ENCODE measurements at places on chromosomes 13 and 19.

GRCh38 chr19:55082020-55082851 is 6.6 kb downstream of the EPS8L1 start:
- DNase-seq, result no peak

GRCh38 chr19:50626011-50626410 is 13.7 kb downstream of the SYT3 start:
- DNase-seq, result no peak

DNA sequence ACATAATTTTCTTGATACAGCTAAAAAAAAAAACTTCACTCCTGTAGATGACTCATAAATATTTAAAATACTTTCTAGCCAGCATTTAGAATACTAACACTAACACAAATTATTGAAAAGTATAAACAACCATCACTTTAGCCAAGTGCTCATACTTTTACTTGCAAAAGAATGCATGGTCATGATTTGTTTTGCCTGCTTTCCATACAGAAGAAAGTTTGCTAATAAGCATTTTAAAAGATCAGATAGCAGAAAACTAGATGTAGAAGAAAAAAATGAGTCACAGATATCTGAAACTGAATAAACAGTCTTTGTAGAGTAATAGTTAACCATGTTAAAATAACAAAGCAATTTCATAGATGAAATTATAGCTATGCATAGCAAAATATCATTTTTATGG is 2280.4 kb upstream of the PCDH20 start:
- no peak for DNase-seq

GRCh38 chr13:100515410-100515800 is 73.2 kb downstream of the GGACT start:
- DNase-seq, result no peak

DNA sequence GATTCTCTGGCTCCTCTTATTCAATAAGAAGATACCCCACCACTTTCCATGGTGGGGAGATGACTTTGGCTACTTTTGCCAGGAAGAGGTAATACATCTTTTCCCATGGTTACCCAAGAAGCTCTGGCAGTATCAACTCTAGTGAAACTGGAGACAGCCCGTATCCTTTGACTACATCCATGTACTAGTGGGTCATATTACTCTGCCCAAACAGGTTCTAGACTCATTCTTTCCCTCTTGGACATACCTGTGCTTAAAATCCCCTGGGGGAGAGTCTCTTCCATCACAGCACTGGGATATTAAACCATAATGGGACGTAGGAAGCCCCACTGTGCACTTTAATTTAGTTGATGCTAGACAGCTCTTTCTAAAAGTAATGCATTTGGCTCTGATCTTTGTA is 144.7 kb upstream of the KLF12 start:
- no peak for DNase-seq

DNA sequence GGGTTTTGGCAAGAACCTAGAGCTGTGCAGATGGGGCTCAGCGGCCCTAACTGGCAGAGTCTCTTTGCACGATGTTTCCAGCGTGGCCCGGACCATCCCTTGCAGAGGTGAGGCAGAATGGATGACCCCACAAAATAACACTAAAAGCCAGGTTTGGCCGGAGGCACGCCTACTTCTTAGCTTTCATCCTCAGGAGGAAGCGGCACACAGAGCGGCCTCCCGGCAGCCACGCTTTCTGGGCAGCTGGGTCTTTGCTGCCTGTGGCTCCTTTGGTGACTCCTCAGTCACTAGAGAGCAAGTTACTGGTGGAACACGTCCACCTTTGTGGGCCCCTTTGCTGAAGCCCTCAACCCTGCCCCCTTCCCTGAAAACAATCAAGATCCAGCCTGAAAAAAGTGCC is 25.2 kb downstream of the TEX29 start:
- DNase-seq, result no peak

GRCh38 chr13:31035185-31035965 is 102.9 kb downstream of the TEX26 start:
- no peak for DNase-seq

DNA sequence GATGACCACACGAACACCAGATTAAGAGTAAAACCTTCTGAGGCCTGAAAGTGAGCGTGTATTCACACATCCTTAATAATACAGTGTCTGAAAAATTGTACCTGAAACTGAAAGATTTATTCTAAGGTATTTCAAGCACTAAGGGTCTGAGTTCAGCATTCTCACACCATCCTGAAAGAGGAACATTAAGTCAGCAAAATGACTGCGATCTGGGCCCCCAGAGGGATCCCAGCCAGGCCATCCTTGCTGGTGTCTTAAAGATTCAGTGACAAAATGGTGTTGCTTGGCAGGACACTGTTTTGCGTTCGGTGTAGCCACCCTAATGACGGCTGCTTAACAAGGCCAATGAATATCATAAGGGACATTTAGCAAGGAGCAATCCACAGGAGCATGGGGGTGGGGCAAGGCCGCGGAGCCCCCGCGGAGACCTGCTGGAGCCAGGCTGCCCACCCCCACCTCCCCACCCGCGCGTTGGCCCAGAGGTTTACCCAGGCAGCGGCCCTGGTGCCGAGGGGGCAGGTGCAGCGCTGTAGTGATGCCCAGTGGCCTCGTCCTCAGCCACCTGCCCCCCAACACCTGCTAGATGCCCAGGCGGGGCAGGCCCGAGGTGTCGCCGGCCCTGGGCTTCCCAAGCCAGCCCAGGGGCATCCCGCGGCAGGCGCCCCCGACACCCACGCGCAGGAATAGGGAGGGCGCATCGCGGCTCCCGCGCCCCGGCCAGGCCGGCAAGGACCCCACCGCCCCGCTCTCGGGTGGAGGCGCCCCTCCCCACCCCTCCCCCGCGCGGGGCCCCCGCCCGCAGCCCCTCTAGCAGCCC is 742 bp downstream of the NALCN start:
- no peak for DNase-seq

DNA sequence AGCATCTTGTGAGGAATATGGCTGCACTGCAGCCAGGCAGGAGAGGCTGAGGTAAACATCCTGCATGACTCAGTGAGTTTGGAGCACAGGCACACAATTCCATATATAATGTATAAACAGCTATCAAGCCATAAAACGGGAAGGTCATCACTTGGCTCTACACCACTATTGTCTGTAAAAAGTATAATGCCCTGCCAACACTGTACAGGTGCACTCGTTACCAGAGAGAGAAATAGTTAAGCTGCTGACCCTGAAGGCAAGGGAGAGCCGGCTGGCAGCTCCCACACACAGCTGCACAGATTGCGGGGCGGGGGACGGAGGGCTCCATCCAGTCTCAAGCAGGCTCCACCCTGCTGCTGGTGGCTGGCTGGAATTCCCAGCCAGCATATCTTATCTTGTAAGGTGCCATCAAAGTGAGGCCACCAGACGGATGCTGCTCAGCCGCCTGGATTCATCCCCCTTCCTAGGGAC is 668.1 kb downstream of the SLITRK5 start:
- DNase-seq, result no peak

DNA sequence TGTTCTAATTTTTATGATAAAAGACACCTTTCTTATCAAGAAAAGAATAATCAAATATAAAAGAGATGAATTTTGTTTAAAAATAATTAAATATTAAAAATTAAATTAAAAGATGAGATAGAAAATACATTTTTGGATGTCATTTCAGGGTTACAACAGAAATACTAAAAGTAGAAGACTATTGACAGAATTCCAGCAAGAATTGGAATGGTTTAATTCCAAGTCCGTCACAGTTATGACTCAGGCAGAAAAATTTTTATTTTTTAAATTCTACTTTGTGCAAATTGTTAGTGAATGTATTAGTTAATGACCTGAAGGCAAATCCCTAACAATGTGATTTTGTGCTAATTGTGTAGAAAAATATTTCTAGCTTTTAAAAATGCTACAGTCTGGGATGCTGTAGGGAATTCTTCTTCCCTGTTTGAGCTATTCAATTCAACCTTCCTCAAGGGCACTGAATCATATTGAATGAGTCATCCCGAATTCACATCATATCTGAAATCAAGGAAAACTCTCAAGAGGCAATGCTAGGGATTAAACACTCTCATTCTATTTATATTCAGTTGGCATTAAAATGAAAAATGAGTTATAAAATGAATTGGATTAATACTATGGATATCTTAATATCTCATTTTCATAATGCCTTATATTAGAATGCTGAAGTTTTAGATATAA is 633.5 kb upstream of the ATXN8OS start:
- no peak for DNase-seq

DNA sequence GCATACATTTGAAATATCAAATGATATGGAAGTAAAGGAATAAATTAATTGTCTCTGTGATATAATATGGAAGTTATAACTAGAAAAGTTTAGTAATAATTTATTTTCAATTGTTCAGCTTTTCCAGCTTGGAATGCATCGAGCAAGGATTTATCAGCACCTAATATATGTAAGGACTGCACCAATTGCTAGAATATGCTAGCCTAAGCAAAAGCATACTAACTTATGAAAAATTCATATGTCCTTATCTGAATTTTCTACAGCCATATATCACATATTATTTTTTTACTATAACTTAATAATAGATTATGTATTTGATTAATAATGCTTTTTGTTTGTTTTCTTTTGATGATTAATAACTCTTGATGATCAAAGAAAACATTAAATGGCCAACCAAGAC is 849.2 kb upstream of the GPC6 start:
- no peak for DNase-seq

- no peak for DNase-seq
Measured at GRCh38 chr13:36207672-36208071, 6.7 kb downstream of the SOHLH2 start.

GRCh38 chr19:46659151-46660007 is 1.6 kb downstream of the DACT3 start:
- no peak for DNase-seq

All from stimulated activated CD4-positive, alpha-beta T cell treated with anti-CD3 and anti-CD28 coated beads, TNF-alpha, amount 100 ng/mL, for 48 hours (primary cell).